ENCODE measurements at places on chromosomes 5 and 9.

DNA sequence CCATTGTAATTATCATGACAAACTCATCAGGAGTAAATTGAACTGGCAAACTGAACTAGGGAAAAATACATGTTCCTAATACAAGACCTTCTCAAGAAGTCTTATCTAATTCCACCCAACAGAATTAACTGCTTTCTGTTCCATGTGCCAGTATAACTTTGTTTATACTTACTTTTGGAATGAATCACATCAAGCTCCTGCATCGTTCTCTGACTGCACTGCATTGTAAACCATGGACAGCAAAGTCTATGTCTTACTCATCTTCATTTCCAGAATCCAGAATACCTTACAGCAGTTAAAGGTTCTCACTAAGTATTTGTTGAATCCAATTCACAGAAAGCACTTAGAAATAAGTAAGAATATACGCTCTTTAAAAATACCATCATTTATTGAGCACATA is 102.8 kb downstream of the PLK2 start:
- no peak for DNase-seq

DNA sequence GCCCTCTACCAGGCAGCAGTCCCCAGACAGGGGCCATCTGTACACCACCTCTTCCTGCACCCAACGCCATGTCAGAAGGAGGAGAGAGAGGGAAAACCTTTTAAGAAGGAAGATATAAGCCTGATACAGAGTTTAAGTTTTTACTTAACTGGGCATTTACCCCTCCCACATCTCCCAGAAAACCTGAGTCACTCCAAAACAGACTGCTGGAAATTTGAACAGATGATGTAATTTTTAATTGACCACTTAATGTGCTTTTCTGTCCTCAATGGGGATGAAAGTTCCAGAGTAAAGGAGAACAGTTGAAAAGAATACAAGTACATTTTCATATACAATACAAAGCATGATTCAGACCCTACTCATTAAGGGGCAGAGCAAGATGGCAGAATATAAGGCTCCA is 63.9 kb downstream of the TTC39B start:
- DNase-seq, result no peak

DNA sequence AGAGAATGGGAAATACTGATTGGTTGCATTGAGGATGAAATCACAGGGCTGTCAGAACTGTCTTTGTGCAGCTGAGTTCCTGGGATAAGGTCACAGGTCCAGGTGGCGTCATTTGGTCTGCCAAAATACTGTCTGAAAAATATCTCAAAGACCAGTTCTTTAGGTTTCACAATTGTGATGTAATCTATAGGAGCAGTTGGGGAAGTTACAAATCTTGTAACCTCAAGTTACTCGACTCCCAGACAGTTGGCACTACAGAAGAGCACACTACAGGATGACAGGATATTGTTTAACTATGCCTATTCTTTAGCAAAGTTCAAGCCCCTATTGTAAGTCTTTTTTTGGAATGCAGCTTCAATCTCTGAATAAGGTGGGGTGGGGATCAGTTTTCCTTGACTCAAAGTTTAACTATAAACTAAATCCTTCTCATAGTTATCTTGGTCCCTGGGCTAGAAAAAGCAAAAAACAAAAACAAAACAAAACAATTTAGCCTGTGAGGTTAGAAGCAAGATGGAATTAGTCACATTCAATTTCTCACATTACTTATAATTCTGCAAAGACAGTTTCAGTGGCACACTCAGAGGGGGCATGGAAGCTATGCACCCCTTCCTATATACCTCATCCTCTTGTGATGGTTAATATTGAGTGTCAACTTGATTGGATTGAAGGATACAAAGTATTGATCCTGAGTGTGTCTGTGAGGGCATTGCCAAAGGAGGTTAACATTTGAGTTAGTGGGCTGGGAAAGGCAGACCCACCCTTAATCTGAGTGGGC is 276.0 kb downstream of the AUH start:
- DNase-seq, result no peak

DNA sequence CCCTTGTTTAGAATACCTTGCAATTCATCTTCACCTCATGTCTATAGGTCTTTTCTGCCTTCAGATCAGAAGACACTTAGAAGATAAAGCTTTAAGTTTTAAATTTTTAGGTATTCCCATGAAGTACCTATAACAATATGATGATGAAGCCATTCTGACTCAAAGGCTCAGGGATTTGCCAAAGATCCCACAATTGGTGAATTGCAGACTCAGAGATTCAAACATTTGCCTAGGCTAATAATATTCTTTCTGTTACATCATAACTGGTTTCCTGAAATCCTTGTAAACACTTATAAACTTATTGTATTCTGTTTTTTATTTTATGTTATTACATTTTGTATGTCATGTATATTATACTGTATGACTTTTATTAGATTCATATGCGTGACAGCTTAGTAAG is 62.8 kb upstream of the ZFAND5 start:
- DNase-seq, result no peak

DNA sequence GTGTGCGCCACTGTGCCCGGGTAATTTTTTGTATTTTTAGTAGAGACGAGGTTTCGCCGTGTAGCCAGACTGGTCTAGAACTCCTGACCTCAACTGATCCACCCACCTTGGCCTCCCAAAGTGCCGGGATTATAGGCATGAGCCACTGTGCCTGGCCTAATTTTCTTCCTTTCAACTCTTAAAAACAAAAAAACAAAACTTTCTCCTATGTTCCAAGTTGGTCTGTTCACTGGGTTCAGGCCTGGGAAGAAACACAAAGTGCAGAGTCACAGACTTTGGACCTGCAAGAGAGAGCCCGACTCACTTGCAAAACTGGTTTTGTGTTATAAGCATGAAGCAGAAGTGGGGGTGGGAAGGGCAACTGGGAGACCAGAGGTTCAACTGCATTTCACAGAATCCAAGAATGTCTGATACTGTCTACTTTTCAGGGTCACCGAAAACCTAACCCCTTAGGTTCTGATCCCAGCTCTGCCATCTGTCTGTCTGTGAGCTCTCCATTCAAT is 5.2 kb upstream of the HDHD3 start:
- no peak for DNase-seq

GRCh38 chr5:76579166-76579937 is 43.9 kb downstream of the F2RL2 start:
- no peak for DNase-seq

DNA sequence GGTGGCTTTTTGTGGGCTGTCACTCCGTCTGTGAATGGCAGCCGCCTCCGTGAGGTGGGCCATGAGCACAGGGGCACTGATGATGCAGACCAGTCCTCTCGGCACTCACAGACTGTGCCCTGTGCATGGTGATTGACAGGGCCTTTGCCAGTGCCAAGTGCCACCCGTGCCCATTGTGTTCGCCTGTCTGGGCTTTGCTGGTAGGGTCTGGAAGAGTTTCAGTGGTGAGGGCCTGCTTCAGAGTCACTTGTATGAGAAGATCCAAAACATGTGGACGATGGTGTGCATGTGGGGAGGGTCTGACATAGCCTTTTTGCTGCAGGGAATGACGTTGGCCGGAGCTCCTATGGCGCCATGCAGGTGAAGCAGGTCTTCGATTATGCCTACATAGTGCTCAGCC is 34.9 kb downstream of the TENT4A start:
- DNase-seq, result no peak

DNA sequence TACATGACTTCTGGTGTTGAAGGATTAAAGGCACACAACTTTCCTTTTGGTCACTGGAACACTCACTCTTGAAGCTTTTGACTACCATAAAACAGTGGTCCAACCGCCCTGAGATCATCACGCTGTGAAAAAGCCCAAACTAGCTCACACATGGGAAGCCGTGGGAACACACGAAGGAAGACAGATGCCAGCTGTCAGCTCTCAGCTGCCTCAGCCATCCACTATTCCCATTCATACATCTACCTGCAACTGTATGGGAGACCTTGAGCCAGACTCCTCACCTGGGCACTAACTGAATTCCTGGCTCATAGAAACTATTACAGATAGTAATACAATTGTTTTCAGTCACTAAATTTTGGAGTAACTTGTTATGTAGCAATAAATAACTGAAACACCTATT is 246.1 kb downstream of the MSX2 start:
- no peak for DNase-seq

GRCh38 chr9:3736161-3736560 is 210.4 kb upstream of the RFX3 start:
- no peak for DNase-seq

DNA sequence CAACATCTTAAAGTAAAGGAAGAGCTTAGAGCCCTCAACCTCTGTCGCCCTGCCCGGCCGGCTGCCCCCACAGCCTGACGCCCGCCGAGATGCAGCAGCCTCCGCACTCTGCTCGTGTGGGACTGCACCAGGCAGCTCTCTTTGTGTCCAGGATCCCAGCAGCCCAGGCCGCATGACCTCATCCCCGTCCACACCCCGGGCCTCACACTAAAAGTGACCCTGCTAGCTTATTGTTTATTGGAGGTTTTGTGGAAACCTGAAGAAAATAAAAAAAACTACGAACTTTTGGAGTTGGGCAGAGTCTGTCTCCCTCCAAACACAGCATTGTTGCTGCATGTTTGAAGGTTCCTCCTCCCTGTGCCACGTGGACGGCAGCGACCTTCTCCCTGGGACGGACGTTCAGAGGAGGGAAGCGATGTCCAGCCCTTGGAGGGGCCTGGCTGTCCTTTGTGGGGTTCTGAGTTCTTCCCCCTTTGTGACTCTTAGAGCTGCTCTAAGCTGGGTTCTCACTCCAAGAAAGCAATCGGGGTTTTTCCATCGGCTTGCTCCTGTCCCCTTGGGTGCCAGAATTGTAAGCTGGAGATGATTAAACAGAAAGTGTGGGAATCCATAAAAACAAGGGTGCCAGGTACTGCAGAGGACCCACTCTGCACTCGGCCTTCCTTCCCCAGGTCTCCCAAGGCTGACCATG is 103.5 kb upstream of the COL5A1 start:
- DNase-seq, result no peak

GRCh38 chr5:83740741-83741140 is 20.1 kb upstream of the HAPLN1 start:
- no peak for DNase-seq

GRCh38 chr5:128637031-128637430 is 99.0 kb upstream of the FBN2 start:
- DNase-seq, result no peak

DNA sequence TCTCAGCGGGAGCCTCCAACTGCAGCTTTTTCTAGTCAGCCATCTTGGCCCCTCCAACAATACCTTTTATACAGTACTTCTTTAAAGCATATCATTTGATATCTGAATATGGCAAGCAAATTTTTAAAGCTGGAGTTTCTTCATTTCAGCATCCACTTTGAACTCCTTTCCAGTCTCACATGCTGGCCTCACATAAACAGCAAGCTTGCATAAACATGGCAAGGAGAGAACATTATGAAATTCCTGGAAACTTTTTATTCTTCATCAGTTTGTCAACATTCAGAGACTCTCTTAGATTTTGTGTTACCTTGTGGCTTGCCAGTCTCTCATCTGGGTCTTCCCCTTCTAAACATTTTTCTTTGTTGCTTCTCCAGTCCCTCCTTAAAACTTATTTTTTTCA is 745.3 kb downstream of the NR2F1-AS1 start:
- no peak for DNase-seq

DNA sequence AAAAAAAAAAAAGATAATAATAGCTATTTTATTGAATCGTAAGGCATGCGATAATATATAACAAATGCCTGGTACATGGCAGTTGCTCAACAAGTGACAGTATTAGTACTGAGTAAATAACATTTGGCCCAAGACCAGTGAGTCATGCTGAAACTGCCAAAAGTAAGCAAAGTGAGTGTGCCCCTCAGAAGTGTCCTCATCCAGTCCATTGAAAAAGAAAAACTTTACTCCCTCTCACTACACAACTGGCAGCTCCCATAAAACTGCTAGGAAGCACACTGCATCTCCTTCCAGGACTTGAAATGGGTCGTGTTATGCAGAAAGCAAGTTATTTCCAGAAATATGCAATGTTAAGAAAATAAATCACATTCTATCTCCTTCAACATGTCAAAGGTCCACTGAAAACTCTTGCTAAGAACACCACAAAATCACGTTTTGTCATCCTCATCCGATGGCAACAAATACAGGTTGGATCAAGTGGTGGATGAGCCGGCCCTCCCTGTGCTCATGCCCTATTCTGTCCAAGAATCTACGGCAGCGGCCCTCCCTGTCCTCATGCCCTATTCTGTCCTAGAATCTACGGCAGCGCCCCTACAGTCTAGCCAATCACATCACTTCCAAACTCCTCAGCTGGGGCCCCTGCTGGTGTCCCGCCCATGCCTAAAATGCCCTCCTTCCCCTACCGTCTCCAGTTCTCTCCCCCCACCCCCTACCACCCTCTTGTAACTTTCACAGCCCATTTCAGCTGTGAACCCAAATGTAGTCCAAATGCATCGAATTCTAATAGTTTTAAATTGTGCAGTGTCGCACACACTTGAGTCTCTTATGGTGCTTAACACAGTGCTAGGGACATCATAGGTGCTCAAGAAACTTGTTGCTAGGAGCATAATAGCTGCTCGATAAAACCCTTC is 12.5 kb downstream of the PTCH1 start:
- DNase-seq, result no peak

All from head of caudate nucleus (tissue), 42 donors.